Natural killer cell (primary cell): ENCODE measurements at places on chromosomes 12 and 14.
A peak's percentile ranks its signal among the peaks of the same experiment; 100 is the strongest.

GRCh38 chr12:51865757-51866270 lies 17.3 kb upstream of the FIGNL2 start:
- DNase-seq: no peak

DNA sequence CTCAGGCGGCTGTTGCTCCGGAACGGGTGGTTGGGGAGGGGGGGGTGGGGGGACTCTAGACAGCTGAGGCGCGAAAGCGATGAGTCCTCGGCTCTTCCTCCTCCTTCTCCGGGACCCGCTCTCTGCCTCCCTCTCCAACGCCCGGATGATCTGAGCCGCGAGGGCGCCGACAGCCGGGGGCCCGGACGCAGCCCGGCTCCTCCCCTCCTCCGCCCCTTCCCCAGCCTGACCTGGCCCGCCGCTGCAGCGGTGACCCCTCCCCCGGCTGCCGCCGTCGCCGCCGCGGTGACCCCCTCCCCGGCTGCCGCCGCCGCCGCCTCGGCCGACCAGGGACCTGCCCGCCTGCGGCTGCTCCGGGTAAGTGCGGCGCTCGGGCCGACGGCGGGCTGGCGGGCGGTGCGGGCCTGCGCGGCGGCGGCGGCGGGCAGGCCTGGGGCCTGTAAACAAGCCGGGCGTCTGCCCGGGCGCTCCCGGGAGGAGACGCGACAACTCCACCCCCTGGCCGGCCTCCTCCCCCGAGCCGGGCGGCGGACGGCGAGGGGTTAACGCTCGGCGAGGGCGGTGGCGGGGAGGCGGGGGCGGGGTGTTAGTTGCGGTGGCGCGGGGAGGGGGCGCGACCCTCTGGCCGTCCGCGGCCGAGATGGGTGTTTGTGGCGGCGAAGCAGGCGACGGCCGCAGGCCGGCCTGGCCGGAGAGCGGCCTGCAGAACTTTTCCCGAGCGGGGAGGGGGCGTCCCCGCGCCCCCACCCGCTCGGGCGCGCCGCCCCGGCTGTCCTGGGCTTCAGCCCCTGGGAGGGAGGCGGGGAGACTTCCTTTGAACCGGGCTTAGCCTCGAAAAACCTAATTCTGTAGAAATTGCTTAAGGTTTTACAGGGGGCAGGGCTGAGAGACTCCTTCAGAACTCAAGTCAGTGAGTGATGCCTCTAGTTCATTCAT lies 568 bp downstream of the PPM1A start:
- DNase-seq: peak; percentile 73

- peak; percentile 90 for DNase-seq
Observed at GRCh38 chr14:49598485-49599300, at the start of gene LRR1. TSS of gene LRR1 (plus strand) at chr14:49598940. CDS start at chr14:49599021, 81 bp downstream.

- no peak for DNase-seq
Observed at GRCh38 chr12:97046901-97047300, 139.8 kb downstream of the NEDD1 start.

- DNase-seq: no peak
Observed at GRCh38 chr12:106122004-106122403, 16.8 kb downstream of the NUAK1 start.

DNA sequence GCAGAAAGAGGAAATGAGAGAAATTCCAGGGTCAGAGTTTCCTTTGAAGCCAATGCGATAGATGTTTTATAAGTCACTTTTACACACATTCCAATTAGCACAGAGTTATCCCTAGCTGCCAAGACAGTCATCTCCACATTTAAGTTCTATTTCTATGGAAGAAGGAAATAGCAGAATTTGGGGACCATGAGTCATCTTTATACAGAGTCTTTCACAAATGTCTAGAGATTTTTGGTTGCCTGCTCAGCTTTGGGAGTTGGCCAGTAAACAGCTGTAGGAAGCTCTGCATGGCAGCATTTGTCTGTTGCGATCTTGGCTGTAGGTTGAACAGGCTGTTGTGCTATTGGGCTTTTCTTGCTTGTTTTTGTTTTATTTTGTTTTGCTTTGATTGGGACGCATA lies 884.3 kb downstream of the GALC start:
- DNase-seq: no peak

DNA sequence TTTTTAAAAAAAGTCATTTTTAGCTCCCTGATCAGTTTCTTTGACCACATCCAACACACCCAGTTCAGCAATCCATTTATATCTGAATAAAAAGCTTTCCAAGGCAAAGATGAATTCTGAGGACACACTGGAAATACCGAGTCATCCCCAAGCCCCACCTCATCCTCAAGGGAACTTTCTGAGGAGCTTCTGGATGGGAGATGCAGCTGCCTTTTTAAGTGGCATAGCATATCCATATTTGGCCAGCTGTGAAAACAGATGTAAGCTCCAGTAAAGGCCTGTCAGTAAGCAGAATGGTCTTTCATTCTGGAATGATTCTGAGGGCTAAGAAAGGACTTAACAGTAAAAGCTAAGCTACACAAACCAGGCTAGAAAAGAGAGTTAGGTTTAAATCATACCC lies 18.4 kb downstream of the ZFYVE1 start:
- DNase-seq: no peak

DNA sequence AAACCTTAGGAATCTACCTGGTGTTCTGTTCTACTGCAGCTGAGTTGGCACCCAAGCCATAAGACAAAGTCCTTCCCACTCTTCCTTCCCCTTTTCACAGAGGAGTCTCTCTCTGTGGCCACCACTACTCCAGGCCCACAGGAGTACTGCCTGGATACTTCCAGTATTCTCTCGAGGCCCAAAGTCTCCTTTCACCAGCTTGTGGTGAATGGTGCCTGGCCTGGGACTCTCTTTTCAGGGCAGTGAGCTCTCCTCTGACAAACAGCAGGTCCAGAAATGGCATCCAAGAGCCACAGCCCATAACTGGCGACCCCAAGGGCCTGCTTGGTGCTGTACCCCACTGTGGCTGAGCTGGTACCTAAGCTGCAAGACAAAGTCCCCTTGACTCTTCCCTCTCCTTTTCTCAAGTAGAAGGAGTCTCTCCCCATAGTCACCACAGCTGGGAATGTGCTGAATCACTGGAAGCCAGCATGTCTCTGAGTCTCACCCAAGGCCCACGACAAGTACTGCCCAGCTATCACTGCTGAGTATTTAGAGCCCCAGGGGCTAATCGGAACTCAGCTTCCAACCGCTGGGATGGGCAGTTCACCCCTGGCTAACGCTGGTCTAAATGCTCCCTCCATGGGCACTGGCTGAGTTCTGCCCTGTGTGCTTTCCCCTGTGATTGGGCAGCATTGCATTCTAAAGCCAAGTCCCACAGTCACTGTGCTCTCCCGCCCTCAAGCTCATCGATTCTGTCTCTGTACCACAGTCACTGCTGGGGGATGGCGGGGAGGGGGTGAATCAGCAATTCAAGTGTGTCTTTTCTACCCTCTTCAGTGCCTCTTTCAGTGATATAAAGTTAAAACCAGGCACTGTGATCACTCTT lies 6.1 kb downstream of the A2ML1 start:
- no peak for DNase-seq

DNA sequence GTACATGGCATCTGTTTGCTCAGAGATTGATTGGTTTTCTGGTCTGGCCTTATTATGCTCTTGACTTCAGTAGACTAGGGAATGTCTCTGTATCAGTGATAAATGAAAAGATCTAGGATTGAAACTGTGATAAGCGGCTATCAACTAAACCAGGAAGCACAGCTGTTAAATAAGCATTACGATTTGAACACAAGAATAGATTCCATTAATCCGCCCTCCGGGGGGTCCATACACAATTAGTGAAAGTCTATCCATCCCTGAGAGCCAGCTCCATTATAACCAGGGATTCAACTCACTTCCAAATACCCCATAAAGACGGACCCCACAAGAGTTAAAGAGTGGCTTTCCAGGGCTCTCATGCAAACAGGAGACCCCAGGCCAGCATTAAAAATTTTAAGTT lies 279.0 kb downstream of the GRIN2B start:
- DNase-seq: no peak

GRCh38 chr14:60349663-60350365 lies 100.8 kb downstream of the PPM1A start:
- DNase-seq: peak; percentile 63

- DNase-seq: no peak
Observed at GRCh38 chr12:8603856-8604255, 8.8 kb downstream of the AICDA start.

- DNase-seq: no peak
Observed at GRCh38 chr12:2017546-2018337, 13.5 kb upstream of the DCP1B start.

GRCh38 chr12:47139000-47139681 lies 59.4 kb upstream of the AMIGO2 start:
- no peak for DNase-seq

DNA sequence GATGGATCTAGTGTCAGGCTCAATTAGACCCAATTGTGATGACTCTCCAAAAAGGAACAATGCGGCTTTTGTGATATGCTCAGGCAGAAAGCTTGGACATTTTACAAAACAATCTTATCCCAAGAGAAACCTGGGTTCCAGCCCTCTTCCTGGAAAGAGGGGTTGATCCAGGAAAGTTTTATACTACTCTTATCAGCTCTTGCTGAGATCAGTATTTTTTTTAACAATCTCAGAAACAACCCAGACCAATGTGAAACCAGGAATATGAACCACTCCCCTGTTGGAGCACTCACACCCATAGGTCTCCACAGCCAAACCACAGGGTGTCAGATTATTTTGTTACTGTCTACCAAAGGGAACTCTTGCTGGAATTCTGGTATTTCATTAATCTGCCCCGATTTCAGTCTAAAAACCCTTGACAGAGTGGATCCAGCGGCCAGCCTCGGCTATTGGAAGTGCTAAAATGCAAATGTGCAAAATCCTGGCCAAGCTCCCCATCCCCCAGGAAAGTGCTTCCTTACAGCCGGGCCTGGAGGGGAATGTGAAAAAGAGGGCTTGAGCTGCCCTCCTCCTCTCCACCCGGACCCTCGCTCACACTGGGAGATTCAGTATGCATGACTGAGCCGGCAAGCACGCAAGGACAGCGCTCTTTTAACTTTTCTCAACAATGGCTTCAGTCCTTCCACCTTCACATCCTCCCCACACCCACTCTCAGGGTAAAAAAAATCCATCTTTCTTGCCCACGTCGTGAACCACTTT lies 4.0 kb downstream of the FBXL14 start:
- DNase-seq: no peak

DNA sequence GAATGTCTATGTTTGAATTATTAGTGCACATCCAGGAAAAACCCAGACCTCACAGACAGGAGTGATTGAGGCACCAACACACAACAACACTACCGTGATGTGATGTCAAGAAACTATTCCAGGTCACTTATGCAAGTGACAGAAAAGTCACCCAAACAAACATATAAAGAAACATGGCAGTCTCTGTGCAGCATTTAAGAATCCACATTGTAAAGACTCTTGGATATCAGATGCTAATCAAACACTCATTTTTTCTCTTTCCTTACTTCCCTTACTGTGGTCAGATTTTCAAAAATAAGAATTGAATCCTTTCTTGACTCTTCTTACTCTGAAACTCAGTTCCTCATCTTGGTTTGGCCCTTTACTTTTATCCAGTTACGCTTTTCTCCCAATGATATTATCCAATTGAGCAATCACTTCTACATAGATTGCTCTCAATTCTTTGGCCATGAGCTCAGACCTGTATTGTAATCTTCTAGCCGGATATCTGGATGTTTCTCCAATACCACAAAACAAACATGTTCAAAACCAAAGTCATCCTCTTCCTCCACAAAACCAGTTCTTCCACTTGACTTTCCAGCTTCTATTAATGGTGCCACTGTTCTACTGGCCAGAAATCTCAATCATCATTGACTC lies 115.4 kb downstream of the DUSP6 start:
- no peak for DNase-seq

- peak; percentile 53 for DNase-seq
Observed at GRCh38 chr12:68482660-68483059, 128.0 kb upstream of the RAP1B start.

GRCh38 chr12:48388938-48389337 lies 38.2 kb upstream of the ZNF641 start:
- DNase-seq: no peak

- no peak for DNase-seq
Observed at GRCh38 chr14:101078170-101078891, 174.8 kb upstream of the RTL1 start.

DNA sequence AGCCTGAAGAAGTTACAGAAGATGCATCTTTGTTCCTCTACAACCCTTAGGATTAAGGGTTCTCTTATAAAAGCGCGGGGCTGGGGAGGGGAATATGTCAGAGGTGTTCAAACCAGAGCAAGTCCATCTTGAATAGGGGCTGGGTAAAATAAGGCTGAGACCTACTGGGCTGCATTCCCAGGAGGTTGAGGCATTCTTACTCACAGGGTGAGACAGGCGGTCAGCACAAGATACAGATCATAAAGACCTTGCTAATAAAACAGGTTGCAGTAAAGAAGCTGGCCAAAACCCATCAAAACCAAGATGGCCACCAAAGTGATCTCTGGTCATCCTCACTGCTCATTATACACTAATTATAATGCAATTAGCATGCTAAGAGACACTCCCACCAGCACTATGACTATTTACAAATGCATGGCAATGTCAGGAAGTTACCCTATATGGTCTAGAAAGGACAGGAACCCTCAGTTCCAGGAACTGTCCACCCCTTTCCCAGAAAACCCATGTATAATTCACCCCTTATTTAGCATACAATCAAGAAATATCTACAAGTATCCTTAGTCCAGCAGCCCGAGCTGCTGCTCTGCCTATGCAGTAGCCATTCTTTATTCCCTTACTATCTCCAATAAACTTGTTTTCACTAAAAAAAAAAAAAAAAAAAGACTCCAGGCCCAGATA lies 108.1 kb upstream of the FOXN3 start:
- no peak for DNase-seq

DNA sequence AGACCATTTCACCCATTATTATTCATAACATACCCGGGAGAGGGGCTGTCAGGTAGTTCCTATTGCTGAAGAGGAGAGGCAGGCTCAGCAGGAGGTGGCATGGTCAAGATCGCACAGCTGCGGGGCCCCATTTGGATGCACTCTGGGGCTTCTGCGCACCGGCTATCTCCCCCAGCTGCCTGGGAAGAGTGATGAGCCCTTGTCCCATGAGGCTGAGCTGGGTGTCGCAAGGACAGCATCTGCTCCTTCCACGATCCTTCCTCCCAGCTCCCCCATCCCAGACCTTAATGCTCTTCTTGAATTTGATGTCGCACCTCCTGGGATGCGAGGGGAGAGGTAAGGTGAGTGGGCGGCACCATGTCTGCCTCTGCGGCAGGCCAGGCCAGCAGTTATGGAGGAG lies 62.6 kb downstream of the SLC24A4 start:
- DNase-seq: no peak

DNA sequence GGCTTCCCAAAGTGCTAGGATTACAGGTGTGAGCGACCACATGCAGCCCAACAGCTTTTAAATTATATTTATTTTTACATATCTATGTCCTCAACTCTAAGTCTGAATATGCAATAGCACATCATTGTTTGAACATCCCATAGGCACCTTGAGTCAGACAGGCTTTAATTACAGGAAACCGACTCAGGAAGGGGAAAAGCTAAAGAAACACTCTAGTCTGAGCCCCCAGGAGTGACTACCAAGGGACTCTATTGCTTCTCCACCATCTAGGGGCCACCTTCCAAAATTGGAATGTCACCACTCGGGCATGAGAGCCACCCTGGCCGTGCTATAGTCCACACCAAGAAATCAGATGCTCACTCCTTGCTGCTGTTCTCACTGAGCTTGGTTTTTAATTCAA lies 14.0 kb upstream of the MFAP5 start:
- no peak for DNase-seq

GRCh38 chr14:75577729-75578101 lies 705 bp upstream of the FLVCR2 start:
- peak; percentile 57 for DNase-seq

- no peak for DNase-seq
Observed at GRCh38 chr12:53963434-53964314, 9.0 kb downstream of the HOXC12 start.

- no peak for DNase-seq
Observed at GRCh38 chr12:10068644-10069043, 30.1 kb downstream of the CLEC1A start.
